ENCODE measurements at places on chromosomes 5 and 9.

- no peak for DNase-seq
Measured at GRCh38 chr5:176131771-176132170, 106.5 kb upstream of the SIMC1 start.

DNA sequence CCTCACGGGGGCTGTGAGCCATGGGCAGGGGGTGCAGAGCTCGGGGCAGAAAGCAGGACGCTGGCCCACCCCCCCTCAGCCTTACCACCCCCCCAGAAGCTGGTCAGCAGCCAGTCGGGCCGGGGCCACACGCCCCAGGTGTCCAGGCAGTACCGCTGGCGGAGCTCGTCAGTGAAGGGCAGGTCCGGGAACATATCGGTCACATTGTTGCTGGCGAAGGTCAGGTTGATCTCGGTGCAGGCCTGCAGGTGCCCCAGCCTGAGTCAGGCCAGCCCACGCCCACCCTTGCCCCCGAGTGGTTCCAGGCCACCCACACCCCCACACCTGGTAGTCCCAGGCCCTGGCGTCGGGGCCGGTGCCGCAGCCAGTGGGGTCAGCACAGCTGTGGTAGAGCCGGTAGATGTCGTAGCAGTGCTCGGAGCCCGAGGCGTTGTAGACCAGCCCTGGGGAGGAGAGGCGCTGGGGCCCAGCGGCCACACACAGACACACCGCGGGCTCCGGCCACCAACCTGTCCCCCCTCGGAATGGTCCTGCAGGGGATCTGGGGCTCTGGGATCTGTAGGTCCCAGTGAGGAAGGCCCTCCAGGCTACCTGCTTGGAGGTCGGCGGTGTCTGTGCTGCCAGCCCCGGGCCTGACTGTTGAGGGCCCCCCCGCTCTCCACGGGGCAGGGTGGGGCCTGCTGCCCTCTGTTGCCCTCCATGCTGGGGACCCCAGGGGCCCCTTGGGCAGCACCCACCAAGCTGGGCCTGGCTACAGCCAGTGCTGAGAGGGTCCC lies 2.6 kb downstream of the DPP7 start:
- DNase-seq, result no peak

GRCh38 chr5:149671544-149671943 lies 58.6 kb upstream of the PPARGC1B start:
- DNase-seq, result no peak

- DNase-seq, result no peak
Measured at GRCh38 chr9:133949486-133950061, 42.5 kb downstream of the VAV2 start.

DNA sequence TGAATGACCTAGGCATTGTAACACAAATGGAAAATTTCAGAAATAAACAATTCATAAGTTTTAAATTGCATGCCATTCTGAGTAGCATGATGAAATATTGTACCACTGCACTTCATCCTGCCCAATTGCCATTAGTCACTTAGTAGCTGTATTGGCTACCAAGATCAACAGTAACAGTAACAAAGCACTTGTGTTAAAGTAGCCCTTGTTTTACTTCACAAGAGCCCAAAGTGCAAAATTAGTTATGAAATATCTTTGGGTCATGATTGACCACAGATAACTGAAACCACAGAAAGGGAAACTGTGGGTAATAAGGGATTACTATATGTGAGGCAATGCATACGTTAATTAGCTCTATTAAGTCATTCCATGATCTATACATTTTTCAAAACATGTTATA lies 33.3 kb upstream of the RORB start:
- no peak for DNase-seq
